ENCODE measurements at places on chromosomes 4 and X.

DNA sequence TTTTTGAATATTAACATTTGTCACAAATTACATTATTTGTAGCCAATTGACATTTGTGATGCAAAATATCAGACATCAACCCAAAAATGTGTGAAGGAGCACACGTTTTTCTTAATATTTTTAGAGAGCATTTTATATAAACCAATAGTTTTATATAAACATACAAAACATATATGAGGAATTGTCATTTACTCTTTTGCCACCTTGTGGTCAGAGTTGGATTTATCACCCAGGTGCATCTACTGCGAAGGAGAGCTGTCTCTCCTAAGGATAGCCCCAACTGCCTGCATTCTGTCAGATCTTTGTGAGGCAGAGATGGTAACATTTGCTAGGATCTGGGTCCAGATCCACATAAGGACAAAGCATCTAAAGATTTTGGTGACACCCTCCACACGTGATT is 2.5 kb upstream of the USP27X start:
- DNase-seq, result no peak

DNA sequence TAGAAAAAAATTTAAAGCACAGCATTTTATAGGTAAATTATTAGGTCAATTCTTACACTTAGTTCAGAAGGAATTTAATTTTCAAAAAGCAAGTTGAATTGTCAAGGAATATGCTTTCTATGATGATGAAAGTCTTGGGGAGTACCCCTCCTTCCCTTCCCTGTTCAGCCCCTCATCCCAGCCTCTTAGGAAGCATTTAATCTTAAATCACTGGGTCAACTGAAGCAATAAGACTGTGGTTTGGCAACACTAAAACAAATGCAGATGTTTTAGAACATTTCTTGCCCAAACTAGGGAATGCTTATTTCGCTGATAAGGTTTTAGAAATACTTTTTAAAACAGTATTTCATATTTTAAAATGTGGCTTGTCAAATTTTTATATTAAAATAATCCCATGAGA is 19.1 kb upstream of the ARSJ start:
- no peak for DNase-seq

DNA sequence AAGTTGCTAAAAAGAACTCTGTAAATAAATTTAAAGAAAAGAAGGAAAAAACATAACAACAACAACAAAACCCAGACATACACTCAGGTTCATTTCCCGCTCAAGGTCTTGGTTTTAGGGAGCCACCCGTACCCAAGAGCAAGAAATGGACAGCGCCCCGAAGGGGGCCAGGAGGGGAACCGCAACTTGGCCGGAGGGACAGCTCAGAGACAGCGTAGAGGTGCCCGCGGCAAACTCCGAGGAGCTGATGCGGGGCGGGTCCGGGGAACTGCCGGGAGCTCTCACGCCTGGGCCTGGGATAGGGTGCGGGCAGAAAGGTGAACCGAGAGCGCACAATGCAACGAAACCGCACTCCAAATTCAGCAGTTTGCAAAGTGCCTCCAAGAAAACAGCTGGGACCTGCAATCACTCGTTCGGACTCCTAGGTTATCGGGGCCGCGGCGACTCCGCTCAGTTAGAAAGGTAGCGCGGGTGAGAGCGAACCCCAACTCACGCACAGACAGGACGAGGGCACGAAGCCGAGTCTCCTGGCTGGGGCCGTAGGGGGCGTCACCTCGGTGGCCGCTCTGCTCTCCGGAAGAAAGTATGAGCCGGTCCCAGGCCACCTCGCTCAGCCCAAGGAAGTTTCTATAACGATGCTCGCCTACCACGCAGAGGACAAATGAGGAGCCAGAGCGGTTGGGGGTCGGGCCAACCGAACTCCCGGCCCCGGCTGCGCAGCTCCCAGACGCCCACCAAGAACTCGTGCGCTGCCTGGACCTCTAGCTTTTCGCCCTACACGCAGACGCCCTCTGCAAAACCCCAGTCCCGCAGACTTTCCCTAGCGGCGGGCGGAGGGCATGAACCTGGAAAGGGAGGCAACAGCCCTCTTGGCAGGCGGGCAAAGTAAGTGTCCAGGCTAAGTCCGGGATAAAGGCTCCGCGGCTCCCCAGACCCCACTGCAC is 1.4 kb downstream of the NDNF start:
- no peak for DNase-seq

GRCh38 chr4:89299153-89299791 is 8.3 kb downstream of the GPRIN3 start:
- no peak for DNase-seq

Measured in NCI-H524 treated with DMSO at 0.1 percent for 48 hours (cell line).